Osteocyte (in vitro differentiated cells): ENCODE measurements at places on chromosomes 2 and 18. TPM values are rescaled to one million over a fixed set of nuclear protein-coding genes. Genes with fewer than 3 reads are reported as not detected.

DNA sequence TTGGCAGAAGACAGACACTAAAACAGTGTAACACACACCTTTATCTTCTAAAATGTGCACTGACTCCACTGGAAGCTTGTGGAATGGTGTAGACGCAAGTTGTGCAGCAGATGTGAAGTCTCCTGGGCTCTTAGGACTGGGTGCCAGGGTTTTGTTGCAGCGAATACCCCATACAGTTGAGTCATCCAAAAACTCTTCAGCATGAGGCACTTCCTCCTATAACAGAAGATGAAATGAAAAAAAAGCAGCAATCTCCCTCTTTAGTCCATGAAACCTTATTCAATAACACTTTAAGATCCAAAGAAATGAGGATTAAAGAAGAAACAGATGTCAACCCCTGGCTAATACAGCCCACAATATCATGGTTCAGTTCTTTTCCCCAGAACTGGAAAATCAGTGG is 22.2 kb downstream of the BUB1 start:
- no peak for DNase-seq

GRCh38 chr18:71398531-71398930 is 1109.7 kb downstream of the SOCS6 start:
- no peak for DNase-seq

GRCh38 chr2:27737676-27738348 is 33.7 kb upstream of the MRPL33 start:
- DNase-seq, result no peak

The ABCG8 gene
- total RNA-seq, result not detected in 2 replicates

DNA sequence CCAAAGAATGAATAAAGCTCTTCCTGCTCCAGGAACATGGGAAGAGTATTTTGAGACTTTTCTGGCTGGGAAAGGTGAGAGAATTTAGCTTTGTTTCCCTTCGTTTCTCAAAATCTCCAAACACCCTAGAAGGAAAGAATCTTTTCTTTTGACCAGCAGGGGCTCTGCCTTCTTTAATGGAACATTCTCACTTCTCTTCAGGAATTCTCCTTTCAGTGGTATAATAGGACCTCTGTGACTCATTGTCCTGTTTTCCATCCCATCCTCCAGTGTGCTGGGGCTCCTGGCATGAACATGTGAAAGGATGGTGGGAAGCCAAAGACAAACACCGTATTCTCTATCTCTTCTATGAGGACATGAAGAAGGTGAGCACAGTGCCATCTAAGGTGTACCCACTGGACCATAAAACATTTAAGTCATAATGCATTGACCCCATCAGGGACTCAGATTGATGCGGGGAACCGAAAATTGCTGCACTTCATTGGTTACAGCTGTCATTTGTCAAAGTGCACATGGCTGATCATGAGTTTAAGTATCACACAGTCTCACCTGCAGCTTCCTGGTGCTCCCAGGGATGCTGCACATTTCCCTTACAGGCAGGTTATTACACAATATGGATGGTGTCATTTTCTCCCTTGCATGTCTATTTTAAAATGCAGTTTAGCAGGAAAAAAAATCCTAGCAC is 5.5 kb downstream of the SULT1C4 start:
- no peak for DNase-seq

GRCh38 chr2:54725343-54726099 is 2.1 kb downstream of the EML6 start:
- no peak for DNase-seq

DNA sequence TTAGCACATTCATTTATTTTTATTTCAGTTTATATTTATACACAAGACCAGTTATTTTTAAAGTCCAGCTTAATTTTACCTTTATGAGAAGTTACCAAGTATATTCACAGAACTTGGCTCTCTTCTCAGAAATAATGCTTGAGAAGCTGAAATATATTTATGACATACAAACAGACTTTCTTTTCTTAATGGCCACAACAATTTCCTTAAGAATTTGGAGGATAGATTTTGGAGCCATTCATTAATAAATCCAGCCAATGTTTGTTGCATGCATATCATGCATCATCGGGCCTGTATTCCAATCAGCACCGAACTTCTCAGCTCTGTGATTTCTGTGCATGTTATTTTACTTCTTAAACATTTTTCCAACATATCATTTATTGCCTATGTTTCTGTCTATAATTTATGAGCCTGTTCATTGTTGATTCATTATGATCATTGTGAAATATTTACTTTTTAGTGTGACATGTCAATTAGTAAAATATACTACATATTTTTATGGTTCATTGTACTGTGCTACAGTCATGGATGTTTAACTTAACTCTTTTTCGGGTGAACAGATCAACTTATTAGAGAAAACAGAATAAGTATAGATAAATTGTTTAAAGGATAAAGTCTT is 3.5 kb downstream of the GULP1 start:
- no peak for DNase-seq

The ERFE gene
- 1.0 and 1.2 TPM in 2 replicates for total RNA-seq

- DNase-seq, result no peak
These were observed 21.9 kb downstream of the METTL8 start for GRCh38 chr2:171411791-171412483.
